ENCODE measurements at places on chromosomes 12 and 14.

- no peak for DNase-seq
These were observed 135.7 kb downstream of the CNTN1 start for GRCh38 chr12:40827683-40828592.

DNA sequence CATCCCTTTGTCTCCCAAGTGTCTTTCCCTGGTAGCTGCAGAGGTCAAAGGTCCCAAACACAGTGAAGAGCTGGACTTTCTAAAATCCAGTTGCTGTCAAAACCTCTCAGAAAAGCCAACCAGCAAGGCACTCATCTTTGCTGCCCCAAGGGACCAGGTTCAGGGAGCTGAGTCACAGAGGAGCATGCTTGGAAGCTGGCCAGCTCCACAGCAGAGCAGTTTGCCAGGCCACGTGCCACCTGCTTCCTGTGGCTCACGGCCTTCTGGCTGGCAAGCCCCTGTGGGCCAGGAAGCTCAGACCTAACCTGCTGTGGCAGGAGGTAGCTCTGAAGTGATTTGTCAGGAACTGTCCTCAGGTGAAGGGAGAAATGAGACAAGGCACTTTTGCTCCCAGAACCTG lies 3.6 kb downstream of the ISCU start:
- DNase-seq = no peak

DNA sequence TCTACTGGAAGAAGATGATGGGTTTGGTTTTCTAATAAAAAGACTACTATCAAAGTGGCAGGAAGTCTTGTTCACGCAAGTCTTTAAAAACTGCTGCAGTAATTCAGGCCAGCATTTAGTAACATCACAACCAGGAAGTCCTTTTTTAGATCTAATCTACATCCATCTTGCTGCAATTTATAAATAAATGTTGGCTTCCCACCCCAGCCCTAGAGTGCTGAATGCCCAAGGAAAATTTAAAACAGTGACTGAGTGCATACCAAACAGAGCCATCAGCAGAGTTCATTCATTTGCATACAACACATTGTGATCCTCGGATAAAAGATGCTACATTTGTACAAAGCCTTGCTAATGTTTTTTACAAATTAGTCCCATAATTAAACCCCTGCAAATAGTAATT lies 72.1 kb downstream of the PHLDA1 start:
- DNase-seq = no peak

DNA sequence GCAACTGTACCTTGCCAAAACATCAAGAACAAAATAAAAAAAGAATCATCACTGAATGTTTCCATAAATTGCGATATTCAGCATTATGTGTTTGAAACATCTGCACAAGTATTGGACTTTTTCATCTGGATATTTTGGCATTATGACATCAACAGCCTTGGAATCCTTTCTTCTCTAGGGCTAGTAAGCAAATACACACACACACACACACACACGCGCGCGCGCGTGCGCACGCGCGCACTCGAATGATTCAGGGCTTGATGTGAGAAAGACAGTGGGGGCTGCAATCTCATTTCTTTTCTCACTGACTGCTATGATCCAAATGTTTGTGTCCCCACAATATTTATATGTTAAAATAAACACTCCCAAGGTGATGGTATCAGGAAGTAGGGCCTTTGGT lies 90.0 kb upstream of the SLC38A4 start:
- no peak for DNase-seq

DNA sequence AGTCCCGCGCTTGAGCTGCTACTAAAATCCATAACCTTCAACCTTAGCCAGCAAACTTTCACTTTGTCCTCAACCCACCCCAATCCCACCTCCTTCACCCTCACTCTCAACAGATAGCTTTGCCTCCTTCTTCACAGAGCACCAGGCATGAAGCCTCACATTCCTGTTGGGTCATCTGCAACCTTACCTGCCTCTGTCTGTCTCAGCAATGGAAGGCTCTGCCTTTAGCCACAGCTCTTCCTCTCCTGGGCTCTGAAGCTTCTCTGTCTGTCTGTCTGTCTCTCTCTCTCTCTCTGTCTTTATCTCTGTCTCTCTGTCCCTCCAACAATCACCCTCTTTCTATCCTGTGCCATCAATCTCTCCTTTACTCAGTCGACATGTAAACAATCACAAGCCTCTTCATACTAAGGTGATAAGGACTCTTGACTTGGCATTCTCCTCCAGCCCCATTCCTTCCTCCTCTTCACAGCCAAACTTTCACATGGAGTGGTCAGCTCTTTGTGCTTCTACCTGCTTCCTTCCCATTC lies 220.8 kb downstream of the SPTSSA start:
- DNase-seq = no peak

DNA sequence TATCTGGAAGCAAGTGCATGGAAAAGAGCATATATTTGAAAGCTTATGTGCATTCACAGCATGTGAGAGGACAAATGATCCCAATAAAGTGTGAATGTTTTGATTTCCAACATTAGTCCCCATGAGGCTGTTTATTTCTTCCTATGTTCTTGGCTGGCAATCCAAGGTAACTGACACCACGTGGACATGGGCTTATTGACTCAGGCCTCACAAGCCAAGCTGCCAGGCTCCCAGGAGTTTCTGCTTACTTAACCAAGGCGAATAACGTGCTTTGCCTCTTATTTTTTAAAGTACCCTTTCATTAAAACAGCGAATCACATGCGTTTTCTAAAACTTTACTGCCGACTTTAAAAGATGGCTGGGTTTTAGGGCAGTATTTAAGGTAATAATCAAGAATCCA lies 441.7 kb downstream of the FUT8 start:
- no peak for DNase-seq

DNA sequence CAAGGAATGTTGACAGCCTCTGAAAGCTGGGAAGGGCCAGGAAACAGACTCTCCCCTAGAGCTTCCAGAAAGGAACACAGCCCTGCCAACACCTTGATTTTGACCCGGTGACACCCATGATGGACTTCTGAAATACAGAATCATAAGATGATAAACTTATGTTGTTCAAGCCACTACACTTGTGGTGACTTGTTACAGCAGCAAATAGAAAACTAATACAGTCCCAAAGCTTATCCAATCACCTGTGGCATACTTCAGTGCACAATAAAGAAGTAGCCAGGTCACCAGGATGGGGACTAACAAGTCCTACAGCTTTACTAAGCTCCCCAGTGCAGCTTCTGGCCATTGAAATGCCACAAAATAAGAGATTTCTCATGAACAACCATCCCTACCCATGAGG lies 5.4 kb downstream of the STON2 start:
- no peak for DNase-seq

- DNase-seq = peak; percentile 49
These were observed 69.7 kb downstream of the WDR20 start for GRCh38 chr14:102209224-102209966.

- DNase-seq = no peak
These were observed 54.4 kb downstream of the RASSF9 start for GRCh38 chr12:85781766-85782165.

DNA sequence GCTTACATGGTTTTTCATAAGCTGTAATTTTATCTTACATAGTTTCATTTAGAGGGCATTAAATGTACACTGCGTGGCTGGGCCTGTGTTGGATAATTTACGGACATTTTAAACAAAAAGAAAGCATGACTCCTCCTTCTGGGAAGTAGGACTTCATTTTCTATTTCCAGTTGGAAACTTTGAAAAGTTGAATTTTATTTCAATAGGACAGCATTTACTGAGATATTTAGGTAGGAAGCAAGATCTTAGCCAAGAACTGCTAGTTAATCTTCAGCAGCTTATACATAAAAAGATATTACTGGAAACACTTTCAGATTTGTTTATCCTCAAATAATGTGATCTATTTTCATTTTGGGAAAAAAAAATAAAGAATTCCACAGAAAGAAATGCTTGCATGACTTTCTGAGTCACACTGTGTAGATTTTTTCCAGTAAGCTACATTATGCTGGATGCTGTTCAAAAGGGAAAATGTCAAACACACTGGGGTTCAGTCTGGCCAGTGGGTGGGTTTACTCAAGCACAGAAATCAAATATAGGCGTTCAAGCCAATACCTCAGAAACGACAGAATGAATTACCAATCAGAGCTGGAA lies 239.4 kb upstream of the KRR1 start:
- no peak for DNase-seq

- DNase-seq = no peak
These were observed 122.9 kb upstream of the RAP1B start for GRCh38 chr12:68487721-68488309.

GRCh38 chr14:30193845-30194501 lies 266.3 kb upstream of the PRKD1 start:
- DNase-seq = no peak

- no peak for DNase-seq
These were observed 14.3 kb downstream of the FOS start for GRCh38 chr14:75292886-75293285.

DNA sequence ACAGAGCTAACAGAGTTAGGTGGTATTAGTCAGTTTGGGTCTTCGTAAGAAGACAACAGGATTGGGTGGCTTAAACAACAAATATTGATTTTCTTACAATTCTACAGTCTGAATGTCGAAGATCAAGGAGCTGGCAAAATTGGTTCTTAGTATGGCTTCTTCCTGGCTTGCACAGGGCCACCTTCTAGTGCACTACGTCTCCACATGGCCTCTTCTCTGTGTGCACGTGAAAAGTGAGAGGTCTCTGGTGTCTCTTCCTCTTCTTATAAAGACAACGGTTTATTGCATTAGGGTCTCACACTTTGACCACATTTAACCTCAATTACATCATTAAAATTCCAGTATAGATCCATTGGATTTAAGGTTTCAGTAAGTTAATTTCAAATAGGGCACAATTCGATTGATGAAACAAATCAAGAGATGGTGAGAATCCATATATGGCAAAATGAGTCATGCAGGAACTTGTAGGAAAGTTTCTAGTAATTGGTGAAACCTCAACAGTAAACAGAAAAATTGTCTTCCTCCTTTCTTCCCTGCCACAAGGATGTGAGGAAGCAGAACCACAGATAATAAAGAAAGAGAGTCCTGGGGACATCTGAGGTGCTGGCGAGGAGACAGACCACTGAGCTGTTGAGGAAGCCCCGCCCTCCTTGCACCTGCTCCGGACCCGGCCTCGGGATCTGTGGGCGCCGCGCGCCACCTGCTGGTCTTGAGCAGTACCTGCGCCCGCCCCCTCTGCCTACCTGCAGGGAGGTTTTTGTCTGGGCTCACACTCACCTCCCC lies 846.7 kb downstream of the TMEM121 start:
- peak; percentile 77 for DNase-seq

DNA sequence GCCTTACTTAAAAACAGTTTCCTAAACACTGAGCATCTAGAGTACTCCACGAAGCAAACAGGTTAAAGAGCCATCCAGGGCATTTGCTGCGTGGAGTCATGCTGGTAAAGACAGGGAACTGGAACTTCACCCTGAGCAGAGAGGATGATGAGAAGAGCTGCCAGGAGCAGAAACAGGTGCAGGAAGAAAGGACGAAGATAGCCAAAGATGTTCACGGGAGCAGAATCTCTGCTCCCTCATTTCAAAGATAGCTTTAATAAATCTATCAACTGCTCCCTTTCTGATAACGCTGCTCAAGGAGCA lies 280.8 kb upstream of the FKBP4 start:
- DNase-seq = no peak

- DNase-seq = no peak
These were observed 171.7 kb downstream of the NRXN3 start for GRCh38 chr14:78341827-78342389.

DNA sequence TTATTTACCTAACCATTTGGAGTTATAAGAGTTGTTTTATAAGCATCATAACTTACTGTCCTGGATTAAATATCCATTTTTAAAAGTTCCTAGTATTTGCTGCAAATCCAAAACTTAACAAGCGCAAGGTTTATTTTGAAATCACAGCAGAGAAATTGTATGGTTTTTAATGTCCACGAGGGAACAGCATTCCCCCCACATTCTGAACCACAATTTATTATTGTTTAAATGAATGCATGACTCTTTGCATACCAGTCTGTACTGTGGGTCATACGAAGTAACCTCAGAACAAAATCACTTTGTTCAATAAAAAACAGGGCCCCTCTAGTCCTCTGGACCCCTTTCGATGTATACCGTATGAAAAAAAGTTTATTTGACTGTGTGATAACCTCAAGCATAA lies 75.9 kb downstream of the DACT1 start:
- DNase-seq = no peak

- DNase-seq = no peak
These were observed 56.5 kb upstream of the DLK1 start for GRCh38 chr14:100670017-100670752.

DNA sequence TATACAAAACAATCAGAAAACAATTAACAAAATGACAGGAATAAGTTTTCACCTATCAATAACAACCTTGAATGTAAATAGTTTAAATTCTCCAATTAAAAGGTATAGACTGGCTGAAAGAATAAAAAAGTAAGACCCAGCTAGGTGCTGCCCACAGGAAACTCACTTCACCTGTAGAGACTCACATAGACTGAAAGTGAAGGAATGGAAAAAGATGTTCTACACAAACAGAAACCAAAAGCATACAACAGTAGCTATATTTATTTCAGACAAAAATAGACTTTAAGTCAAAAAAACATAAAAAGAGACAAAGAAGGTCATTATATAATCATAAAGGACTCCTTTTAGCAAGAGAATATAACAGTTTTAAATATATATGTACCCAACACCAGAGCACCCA lies 152.4 kb upstream of the PWP1 start:
- no peak for DNase-seq

DNA sequence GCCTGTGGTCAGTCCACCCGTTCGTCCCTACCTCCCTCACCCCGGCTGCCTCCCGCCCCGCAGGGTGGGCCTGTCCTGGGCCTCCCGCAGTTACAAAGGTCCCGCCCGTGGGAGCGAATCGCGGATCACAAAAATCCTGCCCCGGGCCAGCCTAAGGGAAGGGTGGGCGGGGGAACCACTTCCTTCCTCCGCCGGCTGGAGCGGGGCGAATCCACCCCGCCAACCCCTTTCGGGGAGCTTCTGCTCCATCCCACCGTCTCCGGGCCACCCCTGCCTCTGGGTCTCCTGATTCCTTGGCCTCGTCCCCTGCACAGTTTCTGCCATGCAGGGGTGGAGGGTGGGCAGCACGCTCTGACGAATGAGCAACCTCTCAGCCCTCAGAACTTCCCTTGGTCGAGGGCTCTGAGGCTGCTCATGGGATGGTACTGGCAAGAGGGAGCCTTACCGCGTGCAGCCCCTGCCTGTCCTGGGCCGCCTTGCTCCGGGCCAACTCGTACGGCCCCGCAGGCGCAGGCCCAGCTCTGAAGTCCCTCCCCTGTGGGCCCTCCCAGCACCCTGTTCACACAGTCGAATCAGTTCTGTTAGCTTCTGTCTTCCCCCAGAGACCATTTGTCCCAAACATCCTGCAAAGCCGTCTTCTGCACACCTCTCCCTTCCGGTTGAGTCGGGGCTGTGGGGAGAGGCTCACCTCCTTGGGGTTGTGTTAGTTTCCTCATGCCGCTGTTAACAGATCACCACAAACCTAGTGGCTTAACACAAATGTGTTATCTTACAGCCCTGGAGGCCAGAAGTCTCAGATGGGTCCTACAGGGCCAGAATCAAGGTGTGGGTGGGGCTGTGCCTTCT lies 589 bp upstream of the HVCN1 start:
- DNase-seq = no peak

GRCh38 chr14:103839579-103839978 lies 7.8 kb downstream of the PPP1R13B start:
- no peak for DNase-seq

DNA sequence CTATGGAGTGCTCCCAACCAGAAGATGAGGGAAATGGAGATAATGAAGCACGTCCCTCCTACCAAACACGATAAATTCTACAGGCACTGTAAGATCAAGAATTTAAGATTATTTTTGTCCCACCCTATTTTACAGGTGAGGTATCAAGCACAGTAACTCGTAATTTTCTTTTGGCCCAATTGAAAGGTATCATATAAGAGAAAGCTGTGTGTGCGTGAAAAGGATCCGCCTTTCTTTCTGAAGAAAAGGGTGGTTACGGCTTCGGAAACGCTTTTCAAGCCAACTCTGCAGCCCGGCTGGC lies 733 bp upstream of the KLHDC2 start:
- DNase-seq = no peak
